Eye (tissue), 1 donor: ENCODE measurements at places on chromosomes 4 and X.
A peak's percentile ranks its signal among the peaks of the same experiment; 100 is the strongest.

DNA sequence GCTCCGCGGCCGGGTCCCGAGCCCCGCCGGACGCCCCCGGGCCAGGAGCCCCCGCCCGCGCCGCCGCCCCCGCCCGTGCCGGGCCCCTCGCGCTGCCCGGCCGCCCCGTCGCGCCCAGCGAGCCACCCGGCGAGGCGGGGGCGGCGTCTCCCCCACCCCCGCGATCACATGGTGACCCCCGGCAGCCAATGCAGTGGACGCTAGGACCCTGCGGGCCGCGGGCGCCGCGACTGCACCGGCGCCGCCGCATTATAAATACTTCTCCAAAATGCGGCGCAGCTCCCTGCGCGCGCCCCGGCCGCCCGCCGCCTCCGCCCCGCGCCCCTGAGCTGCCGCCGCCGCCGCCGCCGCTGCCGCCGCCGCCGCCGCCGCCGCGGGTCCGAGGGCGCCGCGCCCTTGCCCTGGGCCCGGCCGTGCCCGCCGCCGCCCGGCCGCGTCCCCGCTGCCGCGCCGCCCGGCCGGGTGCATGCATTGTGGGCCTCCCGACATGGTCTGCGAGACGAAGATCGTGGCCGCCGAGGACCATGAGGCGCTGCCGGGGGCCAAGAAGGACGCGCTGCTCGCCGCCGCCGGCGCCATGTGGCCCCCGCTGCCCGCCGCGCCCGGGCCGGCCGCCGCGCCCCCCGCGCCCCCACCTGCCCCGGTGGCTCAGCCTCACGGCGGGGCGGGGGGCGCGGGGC is at the start of gene NAT8L:
Gene NAT8L, plus strand, starts transcription at position 282 of the 680 bp plus-strand sequence. Its CDS starts 185 bp downstream, at position 467.
- peak; percentile 79 for DNase-seq

- no peak for DNase-seq
These were observed 919 bp upstream of the SEC24B start for GRCh38 chr4:109432696-109433095.

GRCh38 chrX:45540181-45540580 is 339.5 kb upstream of the DIPK2B start:
- DNase-seq = no peak

DNA sequence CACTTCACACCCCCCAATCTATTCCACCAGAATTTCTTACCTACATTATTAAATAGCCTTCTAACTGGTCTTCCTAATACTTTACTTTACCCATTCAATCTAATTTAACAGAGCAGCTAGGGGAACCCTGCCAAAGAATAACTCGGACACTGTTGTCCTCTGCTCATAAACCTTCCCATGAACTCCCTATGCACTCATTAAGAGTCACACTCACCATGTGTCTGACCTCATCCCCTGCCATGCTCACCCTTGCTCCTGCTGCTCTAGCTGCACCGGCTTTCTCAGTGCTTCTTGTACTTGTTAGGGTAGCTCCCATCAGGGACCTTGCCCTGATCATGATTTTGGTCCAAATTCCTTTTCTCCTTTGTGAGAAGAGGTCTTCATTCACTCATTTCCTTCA is 54.6 kb upstream of the GUCY1A1 start:
- DNase-seq = no peak

- DNase-seq = no peak
These were observed 202.7 kb downstream of the OR13H1 start for GRCh38 chrX:131746491-131746968.

GRCh38 chrX:16023790-16024734 is 99.3 kb upstream of the GRPR start:
- peak; percentile 4 for DNase-seq

DNA sequence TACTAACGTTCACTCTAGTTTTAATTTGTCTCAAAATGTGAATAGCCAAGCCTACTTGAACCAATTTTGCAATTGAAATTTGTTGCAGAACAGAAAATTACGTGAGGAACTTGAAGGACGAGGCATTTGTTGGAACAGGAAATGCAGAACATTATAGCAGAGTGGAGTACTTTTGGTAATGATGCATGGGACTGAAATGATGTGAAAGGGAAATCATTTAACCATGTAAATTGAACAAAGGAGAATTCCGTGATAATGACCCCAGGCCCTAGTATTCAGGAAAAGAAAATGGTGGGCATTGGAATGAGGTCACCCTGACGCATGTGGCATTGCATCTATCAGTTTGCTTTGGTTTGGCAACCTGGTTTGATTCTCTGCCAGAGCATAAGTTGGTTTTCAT is 44.9 kb upstream of the BEND4 start:
- DNase-seq = peak; percentile 15

DNA sequence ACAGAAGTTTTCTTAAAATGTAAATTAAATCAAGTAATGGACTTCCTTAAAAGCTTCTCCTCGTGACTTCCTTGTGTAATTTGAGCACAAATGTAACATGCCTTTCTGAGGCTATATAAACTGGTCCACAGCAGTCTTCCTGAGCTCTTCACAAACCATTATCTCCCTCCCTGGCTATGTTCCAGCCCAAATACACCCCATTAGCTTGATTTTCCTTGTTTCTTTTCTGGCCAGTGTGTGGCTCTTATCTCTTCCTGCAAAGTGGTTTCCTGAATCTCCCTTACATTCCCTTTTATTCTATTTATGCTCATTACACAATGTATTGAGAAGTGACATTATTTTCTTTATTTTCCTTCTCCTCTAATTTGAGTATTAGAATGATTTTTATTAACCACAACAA is 1085.3 kb upstream of the PCDH10 start:
- no peak for DNase-seq
